ENCODE measurements at places on chromosomes 12 and 14. TPM values are rescaled to one million over a fixed set of nuclear protein-coding genes. Genes with fewer than 3 reads are reported as not detected.

- no peak for DNase-seq
Measured at GRCh38 chr12:3281588-3282383, 204.6 kb downstream of the TSPAN9 start.

GRCh38 chr12:2003676-2004112 lies 563 bp downstream of the DCP1B start:
- no peak for DNase-seq

DNA sequence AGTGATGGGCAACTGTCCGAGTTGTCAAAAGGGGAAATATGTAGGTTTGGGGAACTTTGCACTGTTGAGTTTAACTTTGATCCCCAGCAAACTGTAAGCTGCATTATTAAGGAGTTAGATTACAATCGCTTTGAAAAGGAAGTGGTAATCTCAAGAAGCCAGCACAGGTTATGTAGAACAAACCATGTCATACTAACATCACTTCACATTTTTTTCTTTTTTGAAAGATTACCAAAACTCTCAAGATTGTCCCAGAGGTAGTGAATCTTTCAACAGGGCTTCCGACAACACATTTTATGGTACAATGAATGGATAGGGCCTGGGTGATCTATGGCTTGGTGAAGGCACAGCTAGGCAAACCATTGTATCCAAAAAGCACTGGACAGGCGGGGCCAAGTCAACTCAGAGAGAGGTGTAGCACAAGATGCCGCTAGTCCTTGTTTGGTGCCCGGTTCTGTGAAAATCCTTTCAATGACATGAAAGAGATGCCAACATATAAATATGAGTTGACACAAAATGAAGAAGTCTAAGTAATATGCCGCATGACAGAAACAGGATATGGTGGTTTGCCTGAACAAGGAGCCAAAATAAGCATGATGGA lies 24.3 kb upstream of the PARP11 start:
- DNase-seq = no peak

GRCh38 chr12:7060353-7060954 lies at the start of gene C1S:
Gene C1S (plus strand): TSS chr12:7060718. CDS start chr12:7061913, 1,195 bp downstream.
- peak; percentile 65 for DNase-seq

GRCh38 chr14:23085458-23085857 lies 9.5 kb downstream of the ACIN1 start:
- DNase-seq = no peak

GRCh38 chr12:85688837-85689236 lies 147.4 kb downstream of the RASSF9 start:
- DNase-seq = no peak

GRCh38 chr14:81396113-81396512 lies 4.0 kb downstream of the STON2 start:
- no peak for DNase-seq

GRCh38 chr14:69657950-69658355 lies 46.6 kb downstream of the SUSD6 start:
- DNase-seq = peak; percentile 68

Gene PRKCH
- 61.1 TPM for total RNA-seq

Gene GCH1
- 15.7 TPM for total RNA-seq

Gene OLR1
- total RNA-seq = not detected

Gene TAS2R7
- not detected for total RNA-seq

Gene PROX2
- total RNA-seq = not detected
